ENCODE measurements at places on chromosomes 5 and 9. TPM values are rescaled to one million over a fixed set of nuclear protein-coding genes. Genes with fewer than 3 reads are reported as not detected.

GRCh38 chr9:104448036-104448435 lies 56.0 kb upstream of the OR13F1 start:
- H3K4me3 ChIP-seq: no peak overlapping the region
- no peaks in the 10 kb centered on the region for H3K4me1 ChIP-seq
- no peak for DNase-seq
- no peak overlapping the region for H3K27ac ChIP-seq

DNA sequence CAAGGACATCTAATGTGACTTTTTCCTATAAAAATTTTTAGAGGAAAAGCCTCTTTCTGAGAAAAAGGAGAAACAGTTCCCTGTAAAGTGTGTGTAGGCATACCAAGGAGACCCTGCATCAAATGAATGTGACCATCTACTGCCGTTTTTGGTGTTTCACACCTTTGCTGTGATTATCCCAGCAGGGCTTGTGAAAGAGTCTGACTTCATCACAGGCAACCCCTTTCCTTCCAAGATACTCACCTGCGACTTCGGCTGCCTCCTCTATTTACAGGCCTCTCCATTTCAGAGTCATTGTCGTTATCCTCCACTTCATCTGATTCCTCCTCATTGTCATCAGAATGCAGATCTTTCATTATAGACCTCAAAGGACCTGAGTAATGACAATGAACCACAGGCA lies 259.1 kb downstream of the MLLT3 start:
- no peak overlapping the region for H3K27ac ChIP-seq
- H3K36me3 ChIP-seq: no peaks in the 10 kb centered on the region
- H3K4me3 ChIP-seq: no peak overlapping the region

- peaks cover 11% of the 10 kb centered on the region for H3K4me1 ChIP-seq
- H3K36me3 ChIP-seq: no peaks in the 10 kb centered on the region
- H3K4me3 ChIP-seq: no peak overlapping the region
- H3K27ac ChIP-seq: no peak overlapping the region
- DNase-seq: no peak
These were observed 168.9 kb downstream of the MAPKAP1 start for GRCh38 chr9:125538092-125538473.

DNA sequence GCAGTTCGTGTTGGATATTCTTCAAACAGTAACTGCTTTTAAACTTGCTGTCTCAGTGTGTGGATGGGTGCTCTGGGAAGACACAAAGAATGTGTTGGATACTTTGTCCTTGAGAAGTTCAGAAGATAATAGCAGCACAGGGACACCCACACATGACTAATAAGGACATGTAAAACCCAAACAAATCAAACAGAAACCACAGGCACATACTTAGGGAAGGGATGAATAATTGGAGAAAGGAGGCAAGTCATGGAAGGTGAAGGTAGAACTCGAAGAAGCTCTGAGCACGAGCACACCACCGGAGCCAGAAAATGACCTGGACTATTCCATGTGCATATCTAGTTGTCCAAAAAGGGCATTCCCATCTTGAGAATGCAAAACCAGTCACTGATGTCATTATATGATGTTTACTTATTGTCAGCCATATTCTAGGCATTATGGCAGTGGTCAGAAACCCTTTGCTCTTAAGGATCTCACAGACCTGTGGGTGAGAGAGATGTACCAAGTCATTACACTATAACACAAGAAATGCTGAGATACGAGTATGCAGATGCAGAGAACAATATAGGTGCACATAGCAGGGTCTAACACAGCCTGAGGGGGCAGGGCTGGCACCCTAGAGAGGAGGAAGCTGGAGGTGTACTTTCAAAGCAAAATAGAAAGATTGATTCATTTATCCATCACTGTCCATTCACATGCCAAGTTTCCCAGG lies 152.9 kb downstream of the PIK3R1 start:
- no peak overlapping the region for H3K4me3 ChIP-seq
- DNase-seq: no peak
- H3K27ac ChIP-seq: no peak overlapping the region
- H3K4me1 ChIP-seq: no peaks in the 10 kb centered on the region
- no peaks in the 10 kb centered on the region for H3K36me3 ChIP-seq

DNA sequence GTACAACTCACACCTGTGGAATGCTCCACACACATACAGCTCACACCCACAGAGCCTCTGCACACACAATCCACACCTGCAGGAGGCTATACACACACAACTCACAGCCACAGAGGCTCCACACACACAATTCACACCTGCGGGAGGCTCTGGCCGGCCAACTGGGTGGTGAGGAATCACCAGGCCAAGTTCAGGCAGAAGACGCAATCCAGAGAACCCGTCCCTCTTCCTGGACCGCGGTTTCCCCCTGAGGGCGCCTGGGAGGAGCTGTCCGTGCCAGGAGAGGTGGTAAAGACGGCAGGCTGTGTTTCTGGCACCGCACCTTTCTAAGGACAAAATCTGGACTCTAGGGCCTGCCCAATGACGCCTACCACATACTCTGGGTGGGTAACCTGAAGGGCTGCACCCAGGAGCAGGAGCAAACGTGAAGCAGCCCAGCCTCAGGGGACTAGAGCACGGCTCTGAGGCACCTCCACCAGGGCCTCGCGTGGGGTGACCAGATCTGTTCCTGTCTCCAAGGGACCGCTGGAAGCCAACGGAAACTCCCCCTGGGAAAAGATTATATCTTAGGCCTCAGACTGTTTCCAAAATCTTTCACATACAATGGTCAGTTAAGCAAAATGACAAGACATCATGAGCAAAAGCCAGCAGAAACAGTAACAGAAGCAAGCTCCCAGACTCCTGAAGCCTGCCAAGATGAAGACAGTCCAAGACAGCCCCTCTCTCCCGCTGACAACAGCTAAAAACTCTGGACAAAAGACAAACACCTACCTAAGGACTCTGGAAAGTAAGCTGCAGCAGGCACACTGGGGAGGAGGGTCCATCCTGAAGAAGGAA lies 16.9 kb downstream of the CAMSAP1 start:
- H3K27me3 ChIP-seq: no peaks in the 10 kb centered on the region
- no peak for DNase-seq
- peaks cover 31% of the 10 kb centered on the region for H3K4me1 ChIP-seq
- no peaks in the 10 kb centered on the region for H3K36me3 ChIP-seq
- no peak overlapping the region for H3K27ac ChIP-seq
- H3K4me3 ChIP-seq: no peak overlapping the region

- H3K4me3 ChIP-seq: no peak overlapping the region
- no peak for DNase-seq
- no peaks in the 10 kb centered on the region for H3K36me3 ChIP-seq
- H3K27ac ChIP-seq: peak overlapping the region; percentile 74
- H3K27me3 ChIP-seq: no peaks in the 10 kb centered on the region
These were observed 3.4 kb downstream of the RAPGEF1 start for GRCh38 chr9:131736431-131736830.

GRCh38 chr9:19201899-19202891 lies 28.3 kb upstream of the DENND4C start:
- no peak overlapping the region for H3K4me3 ChIP-seq
- H3K4me1 ChIP-seq: no peaks in the 10 kb centered on the region
- H3K27ac ChIP-seq: no peak overlapping the region
- H3K36me3 ChIP-seq: no peaks in the 10 kb centered on the region
- DNase-seq: no peak

DNA sequence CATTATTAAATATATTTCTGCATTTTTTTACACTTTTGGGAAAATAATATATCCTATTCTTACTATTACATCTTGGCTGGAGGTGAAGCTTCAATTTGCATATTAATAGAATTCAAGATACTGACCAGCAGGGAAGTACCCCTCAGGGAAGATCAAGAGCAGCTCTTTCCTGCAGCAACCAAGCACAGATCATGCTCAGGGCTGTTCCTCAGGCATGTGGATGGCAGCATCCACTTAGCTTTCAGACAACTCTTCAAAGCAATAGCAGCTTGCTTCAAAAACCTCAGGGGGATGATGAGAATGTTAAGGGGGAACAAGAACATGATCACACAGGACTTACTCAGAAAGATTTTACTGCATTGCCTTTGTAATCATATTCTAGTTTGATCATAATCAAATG lies 731.8 kb downstream of the SEMA5A start:
- no peaks in the 10 kb centered on the region for H3K4me1 ChIP-seq
- no peak overlapping the region for H3K4me3 ChIP-seq
- no peak overlapping the region for H3K27ac ChIP-seq
- no peak for DNase-seq
- no peaks in the 10 kb centered on the region for H3K36me3 ChIP-seq
- H3K27me3 ChIP-seq: no peaks in the 10 kb centered on the region

- no peak overlapping the region for H3K4me3 ChIP-seq
- H3K27ac ChIP-seq: no peak overlapping the region
- H3K36me3 ChIP-seq: no peaks in the 10 kb centered on the region
These were observed 137.5 kb downstream of the C5orf15 start for GRCh38 chr5:133830911-133831310.

DNA sequence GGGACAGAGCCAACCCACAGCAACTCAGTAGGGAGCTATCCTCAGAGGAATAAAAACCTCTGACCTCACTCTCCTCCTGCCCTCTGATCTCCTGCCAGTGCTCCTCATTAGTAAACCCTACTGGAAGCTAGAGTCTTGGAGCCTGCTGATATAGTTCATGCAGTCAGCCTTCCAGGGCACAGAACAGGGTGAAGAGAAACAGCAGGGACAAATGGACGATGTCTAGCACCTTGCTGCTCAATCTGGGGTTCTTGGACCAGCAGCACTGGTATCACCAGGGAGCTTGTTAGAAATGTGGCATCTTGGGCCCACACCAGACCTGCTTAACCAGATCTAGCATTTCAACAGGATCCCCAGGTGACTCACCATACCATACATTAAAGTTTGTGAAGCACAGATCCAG lies 5.5 kb upstream of the GALNT12 start:
- H3K4me1 ChIP-seq: peaks cover 26% of the 10 kb centered on the region
- H3K36me3 ChIP-seq: no peaks in the 10 kb centered on the region
- H3K27ac ChIP-seq: no peak overlapping the region
- no peak overlapping the region for H3K4me3 ChIP-seq
- no peaks in the 10 kb centered on the region for H3K27me3 ChIP-seq

GRCh38 chr5:82358457-82358856 lies 80.3 kb upstream of the RPS23 start:
- no peak overlapping the region for H3K4me3 ChIP-seq
- peaks cover 4% of the 10 kb centered on the region for H3K4me1 ChIP-seq
- H3K27ac ChIP-seq: no peak overlapping the region
- no peaks in the 10 kb centered on the region for H3K36me3 ChIP-seq
- no peak for DNase-seq
- no peaks in the 10 kb centered on the region for H3K27me3 ChIP-seq

SPATA31E1 gene
- not detected for total RNA-seq

SLCO4C1 gene
- not detected for total RNA-seq

LCN1 gene
- not detected for total RNA-seq

KIF27 gene
- total RNA-seq: 1.8 TPM

TMEM215 gene
- total RNA-seq: not detected

FAT2 gene
- total RNA-seq: not detected

ARL14EPL gene
- total RNA-seq: not detected

GRM6 gene
- not detected for total RNA-seq

MRPL50 gene
- 7.9 TPM for total RNA-seq
